Activated CD4-positive, alpha-beta T cell treated with anti-CD3 and anti-CD28 coated beads, Interleukin-2, amount 10 ng/mL, durations not matched to agents 24 days and 14 days (primary cell): ENCODE measurements at places on chromosomes 3 and 15. TPM values are rescaled to one million over a fixed set of nuclear protein-coding genes. Genes with fewer than 3 reads are reported as not detected.

- DNase-seq: no peak
These were observed 218.5 kb upstream of the RGMA start for GRCh38 chr15:93307513-93307912.

GRCh38 chr15:77626002-77626401, 6.7 kb downstream of the LINGO1 start:
- no peak for DNase-seq

DNA sequence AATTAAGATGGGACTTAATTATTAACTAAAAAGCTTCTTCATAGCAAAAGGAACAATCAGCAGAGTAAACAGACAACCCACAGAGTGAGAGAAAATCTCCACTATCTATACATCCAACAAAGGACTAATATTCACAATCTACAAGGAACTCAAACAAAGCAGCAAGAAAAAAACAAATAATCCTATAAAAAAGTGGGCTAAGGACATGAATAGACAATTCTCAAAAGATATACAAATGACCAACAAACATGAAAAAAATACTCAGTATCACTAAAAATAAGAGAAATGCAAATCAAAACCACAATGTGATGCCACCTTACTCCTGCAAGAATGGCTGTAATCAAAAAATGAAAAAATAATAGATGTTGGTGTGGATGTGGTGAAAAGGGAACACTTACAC, 103.3 kb downstream of the TBL1XR1 start:
- DNase-seq: no peak

- no peak for DNase-seq
These were observed 91.0 kb downstream of the NPAP1 start for GRCh38 chr15:24766511-24767133.

GRCh38 chr3:132716372-132716771, 5.8 kb downstream of the NPHP3 start:
- DNase-seq: no peak

DNA sequence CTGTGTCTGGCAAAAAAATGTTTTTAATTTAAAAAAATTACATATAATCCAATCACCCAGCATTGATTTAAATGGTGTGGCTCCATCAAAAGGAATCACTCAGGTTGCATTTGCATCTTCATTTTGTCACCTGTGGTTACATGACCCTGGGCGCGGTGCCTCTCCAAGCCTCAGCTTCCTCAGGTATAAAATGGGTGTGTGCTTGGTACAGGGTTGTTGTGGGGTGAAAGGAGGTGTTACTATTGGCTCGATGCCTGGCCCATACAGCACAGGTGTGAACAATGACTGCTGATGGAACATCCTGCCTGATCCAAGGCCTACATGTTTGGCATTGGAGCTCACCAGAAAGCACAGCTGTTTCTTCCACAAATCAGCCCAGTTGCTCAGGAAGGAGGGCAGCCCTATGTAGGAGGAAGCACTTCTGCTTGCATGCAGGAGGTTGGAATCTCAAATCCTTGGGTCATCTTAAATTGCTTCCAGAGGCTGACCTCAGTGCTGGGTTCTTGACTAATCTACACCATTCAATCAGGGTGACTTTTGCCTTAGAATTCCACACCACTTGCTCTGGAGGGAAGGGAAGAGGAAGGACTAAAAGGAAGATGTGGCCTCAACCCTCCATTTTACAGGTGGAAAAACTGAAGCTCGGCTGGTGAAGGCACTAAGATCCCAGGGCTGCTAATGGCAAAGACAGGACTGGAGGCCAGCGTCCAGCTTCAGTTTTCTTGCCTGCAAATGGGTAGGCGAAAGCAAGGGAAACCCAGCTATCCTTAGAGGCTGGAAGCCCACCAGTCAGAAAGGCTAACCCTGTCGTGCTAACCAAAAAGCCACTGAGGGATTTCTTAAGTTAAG, 31.7 kb downstream of the BHLHE40 start:
- peak; percentile 71 for DNase-seq

DNA sequence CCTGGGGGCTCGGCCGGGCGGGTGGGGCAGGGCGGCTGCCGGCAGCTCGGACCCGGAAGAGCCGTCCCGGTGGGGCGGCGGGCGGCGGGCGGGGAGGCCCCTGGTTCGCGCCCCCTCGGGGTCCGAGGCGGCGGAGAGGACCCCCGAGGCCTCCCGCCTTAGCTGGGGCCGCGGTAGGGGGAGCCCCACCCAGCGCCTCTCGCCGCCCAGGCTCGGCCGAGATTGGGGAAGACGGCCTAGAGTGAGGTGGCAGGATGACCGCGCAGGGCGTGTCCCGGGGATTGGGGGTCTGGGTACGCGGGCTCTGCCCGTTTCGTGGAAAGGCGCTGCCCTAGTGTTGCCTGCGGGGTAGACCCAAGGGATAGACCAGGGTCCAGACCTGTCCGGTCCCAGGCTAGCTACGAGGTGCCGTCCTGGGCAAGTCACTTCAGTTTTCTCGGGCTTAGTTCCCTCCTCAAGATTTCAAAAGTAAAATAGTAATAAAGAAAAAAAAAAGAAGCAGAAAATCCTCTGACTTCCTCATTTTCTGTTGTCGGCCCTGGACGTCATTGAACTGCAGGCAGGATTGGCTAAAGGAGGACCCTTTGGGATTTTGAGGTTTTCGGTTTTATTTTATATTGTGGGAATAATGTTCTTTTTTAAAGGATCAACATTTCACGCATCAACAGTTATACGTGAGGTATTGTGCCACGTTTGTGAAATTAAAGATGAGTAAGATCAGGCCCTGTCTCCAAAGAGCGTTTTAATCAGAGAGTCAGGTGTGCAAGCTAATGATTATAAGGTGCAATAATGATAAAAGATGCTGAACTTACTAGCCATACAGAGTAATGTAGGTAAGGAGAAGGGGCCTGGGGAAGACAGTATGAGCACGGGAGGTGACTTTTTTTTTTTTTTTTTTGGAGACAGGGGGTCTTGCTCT, 679 bp downstream of the IQGAP1 start:
- DNase-seq: peak; percentile 92

DNA sequence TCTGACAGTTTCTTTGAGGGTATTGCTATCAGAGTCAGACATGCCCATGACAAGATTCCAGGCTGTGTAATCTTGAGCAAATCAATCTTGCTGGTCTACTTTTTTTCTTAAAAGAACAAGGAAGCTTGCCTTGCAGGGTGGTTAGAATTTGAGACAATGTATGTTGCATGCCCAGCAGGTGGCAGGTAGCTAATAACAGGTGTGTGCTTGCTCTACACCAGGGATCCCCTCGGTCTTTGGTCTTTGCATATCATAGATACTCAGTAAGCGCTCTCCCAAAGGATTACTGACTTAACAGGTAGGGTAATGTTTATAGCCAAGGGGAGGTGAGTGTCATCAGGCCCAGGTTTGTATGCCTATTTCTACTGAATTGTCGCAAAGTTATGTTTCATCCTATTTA, 37.3 kb downstream of the CACNA1D start:
- DNase-seq: no peak

DNA sequence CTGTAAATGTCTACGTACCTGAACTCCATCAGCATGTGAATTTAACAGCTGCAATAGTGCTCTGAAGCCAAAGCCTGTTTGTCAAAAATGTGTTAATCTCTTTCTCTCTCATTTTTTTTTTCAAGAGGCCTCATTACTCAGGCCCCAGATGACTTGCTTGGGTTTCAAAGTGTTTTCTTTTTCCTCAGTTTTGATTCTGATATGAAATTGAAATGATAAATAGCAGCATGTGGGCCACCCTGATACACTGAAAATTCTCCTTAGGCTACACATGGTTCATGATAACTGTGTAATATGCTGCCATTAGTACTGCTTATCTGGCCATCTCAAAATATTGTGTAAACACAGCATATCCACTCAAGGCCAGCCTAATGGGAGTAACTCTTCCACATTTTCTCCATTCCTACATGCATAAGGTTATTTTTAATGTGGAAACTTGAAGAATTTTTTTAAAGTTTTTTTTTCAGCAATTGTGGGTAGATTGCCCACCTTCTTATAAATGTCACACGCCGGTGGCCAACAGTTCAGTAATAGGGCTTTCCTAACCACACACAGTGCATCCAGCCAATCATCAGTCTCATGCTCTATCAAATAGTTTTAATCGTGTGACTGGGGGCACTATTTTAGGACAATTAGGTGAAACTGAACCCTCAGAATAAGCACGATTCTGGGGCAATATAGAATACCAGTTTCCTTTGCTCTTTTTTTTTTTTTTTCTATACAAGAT, 13.1 kb upstream of the DENND4A start:
- DNase-seq: no peak

DNA sequence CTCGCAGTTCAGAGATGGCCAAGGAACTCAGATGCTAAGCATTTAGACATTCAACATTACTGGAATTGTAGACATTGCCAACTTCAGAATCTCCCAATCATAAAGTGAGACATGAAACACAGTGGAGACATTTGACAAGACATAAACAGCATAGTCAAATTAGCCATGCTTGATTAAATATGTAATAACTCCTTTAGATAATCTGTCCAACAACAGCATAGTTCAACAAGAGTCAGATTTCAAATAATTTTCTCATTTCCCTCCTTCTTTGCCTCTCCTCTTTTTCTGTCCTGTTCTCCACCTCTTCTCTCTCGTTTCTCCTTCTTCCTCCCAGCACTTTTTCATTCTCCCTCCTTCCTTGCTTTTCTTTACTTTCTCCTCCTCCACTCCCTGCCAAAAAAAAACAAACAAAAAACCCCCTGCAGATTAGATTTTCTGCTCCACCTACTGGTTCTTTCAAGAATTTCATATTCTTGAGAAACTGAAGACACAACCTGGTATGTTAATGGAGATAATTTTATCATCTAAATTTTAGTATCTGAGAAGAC, 20.2 kb downstream of the CPOX start:
- DNase-seq: peak; percentile 65

DNA sequence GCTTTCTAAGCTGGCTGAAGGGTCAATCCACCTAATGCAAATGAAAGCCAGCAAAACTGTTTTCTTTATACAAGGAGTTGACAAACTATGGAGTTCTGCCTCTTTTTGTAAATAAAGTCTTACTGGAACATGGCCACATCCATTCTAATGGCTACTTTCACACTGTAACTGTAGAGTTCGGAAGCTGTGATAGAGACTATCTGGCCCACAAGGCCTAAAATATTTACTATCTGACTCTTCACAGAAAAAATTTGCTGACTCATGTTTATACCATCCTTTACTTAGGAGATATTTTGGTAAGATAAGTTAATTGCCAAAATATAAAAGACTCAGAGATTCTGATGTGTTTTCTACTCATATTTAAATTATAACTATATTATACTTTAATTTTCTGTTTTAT, 93.7 kb upstream of the GK5 start:
- no peak for DNase-seq

DNA sequence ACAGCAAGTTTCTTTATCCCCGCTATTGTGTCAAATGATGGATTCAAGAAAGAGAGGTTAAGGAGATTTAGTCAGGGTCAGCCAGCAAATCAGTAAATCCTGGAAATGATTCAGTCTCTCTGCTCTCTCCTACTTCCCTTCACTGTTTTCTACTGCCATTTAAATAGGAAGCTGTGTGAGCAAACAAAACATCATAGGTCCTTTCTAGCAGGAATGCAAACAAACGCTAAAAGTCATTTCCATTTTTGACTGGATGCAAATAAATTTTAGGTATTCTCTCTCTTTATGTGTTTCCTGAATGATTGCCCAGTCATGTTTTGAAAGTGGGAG, 299.4 kb upstream of the RORA start:
- DNase-seq: no peak

DNA sequence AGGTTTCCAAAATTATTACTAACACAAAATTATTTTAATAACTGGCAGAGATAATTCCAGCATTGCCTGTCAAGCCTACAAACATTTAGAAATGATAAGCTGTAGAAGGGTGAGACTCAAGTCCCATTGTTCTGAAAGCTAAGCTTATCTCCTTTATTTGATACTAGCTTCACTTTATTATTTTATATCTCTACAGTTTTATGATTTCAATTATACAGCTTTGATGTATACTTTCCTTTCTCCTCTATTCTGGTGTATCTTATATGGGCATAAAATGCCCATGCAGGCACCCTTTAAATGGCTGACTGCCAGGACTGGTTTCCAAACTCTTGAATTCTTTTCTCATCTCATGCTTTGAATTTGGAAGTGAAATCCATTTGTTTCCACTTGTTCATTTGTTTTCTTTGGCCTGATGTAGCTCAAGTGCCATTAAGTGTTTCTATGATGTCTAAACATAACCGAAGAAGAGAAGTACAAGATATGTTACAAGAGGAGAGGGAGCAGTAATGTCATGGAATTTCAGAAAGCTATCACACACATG, 372.1 kb upstream of the ARHGEF26 start:
- DNase-seq: no peak

DNA sequence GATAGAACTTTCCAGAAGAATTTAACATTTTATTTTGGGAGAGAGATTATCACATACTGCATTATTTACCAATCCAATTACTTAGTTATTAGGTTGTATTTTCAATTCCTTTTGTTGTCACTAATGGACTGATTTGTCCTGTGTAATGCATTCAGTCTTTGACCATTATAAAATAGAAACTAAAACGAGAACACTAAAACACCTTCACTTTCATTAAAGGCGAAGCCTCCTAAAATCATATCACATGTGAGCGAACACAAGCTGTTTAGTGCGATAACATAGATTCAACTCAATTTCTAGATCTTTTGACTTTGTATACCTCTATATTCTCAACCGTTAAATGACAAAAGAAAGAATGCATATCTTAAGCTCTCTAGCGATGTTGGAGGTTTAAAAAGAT, 253.4 kb downstream of the VGLL3 start:
- DNase-seq: no peak

GRCh38 chr3:130260918-130261317, 84.6 kb upstream of the COL6A5 start:
- no peak for DNase-seq

GRCh38 chr15:70142072-70142321, 44.3 kb upstream of the TLE3 start:
- no peak for DNase-seq

GRCh38 chr3:179015551-179016020, 56.0 kb downstream of the ZMAT3 start:
- DNase-seq: peak; percentile 94

GRCh38 chr3:110754212-110754916, 317.3 kb upstream of the NECTIN3 start:
- no peak for DNase-seq

The EPHA3 gene
- not detected in 2 replicates for total RNA-seq

The CNTN4 gene
- not detected in 2 replicates for total RNA-seq

The DOCK3 gene
- total RNA-seq: 1.7 and 1.8 TPM in 2 replicates

The CKMT1B gene
- 0.66 and 0.77 TPM in 2 replicates for total RNA-seq

The DUOX1 gene
- 0.02 and 0.14 TPM in 2 replicates for total RNA-seq

The ADAMTS9 gene
- total RNA-seq: not detected in 2 replicates

The TEX9 gene
- total RNA-seq: 0.35 and 1.6 TPM in 2 replicates

The PTPRG gene
- total RNA-seq: 4.2 and 4.6 TPM in 2 replicates
